ENCODE measurements at places on chromosomes 12 and 14.

- peaks cover 8% of the 10 kb centered on the region for H3K27me3 ChIP-seq
- H3K4me1 ChIP-seq, result no peaks in the 10 kb centered on the region
- H3K36me3 ChIP-seq, result no peaks in the 10 kb centered on the region
- H3K27ac ChIP-seq, result no peak overlapping the region
- DNase-seq, result no peak
Observed at GRCh38 chr12:6257007-6257406, 53.5 kb upstream of the PLEKHG6 start.

- peak overlapping the region; percentile 94 for H3K4me3 ChIP-seq
- peak; percentile 86 for DNase-seq
- peaks cover 2% of the 10 kb centered on the region for H3K36me3 ChIP-seq
- H3K4me1 ChIP-seq, result peaks cover 38% of the 10 kb centered on the region
- H3K27ac ChIP-seq, result peak overlapping the region; percentile 86
- H3K27me3 ChIP-seq, result peaks cover 30% of the 10 kb centered on the region
Observed at GRCh38 chr14:41604721-41605531, 1.8 kb upstream of the LRFN5 start.

DNA sequence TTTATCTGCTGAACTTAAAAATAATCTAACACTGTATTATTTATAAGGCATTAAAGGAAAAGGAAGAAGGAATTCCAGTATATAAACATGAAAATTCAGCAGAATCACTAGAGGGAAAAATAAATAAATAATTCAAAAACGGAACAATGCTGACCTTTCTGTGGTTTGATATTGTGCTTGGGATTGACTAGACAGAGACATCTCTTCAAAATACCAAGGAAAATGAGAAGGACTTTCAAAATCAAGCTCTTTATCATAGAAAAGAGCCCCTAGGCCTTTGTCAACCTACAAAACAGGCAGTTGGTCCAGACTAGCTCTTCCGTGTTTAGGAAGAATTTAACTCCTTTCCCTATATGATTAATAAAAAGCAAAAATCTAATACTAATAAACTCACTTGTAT is 6.3 kb upstream of the FLRT2 start:
- H3K4me1 ChIP-seq, result peaks cover 43% of the 10 kb centered on the region
- DNase-seq, result no peak
- no peaks in the 10 kb centered on the region for H3K36me3 ChIP-seq
- H3K27me3 ChIP-seq, result peaks cover 14% of the 10 kb centered on the region
- H3K4me3 ChIP-seq, result no peak overlapping the region
- H3K27ac ChIP-seq, result no peak overlapping the region

DNA sequence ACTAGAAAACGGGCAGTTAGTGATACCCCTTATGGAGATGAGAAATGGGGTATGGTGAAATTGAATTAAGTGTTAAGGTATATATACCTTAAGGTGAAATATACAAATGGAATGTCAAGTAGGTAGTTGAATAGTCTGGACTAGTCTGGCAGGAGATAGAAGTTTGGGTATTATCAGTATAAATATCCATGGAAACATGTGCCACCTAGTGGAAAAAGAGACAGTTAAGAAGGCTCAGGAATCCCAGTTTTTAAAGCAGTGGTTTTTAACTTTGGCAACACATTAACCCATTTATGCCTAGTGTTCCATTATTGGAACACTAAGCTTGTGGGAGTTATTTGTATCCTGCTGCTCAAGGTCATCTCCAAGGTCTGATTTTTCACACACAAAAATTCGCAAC is 38.6 kb upstream of the TPH2 start:
- no peaks in the 10 kb centered on the region for H3K4me1 ChIP-seq
- no peak overlapping the region for H3K27ac ChIP-seq
- no peak overlapping the region for H3K4me3 ChIP-seq
- no peaks in the 10 kb centered on the region for H3K27me3 ChIP-seq
- no peak for DNase-seq

GRCh38 chr14:22423958-22424357 is 165.1 kb downstream of the DAD1 start:
- no peaks in the 10 kb centered on the region for H3K36me3 ChIP-seq
- H3K27me3 ChIP-seq, result no peaks in the 10 kb centered on the region
- H3K4me3 ChIP-seq, result no peak overlapping the region
